Lower lobe of right lung (tissue), 2 donors: ENCODE measurements at places on chromosomes 13 and 19.
A peak's percentile ranks its signal among the peaks of the same experiment; 100 is the strongest.

GRCh38 chr19:5692723-5693194 is 2.7 kb downstream of the RPL36 start:
- DNase-seq, result no peak

GRCh38 chr19:343451-343931 is 1.1 kb downstream of the MIER2 start:
- no peak for DNase-seq

GRCh38 chr19:29098863-29099481 is 114.0 kb downstream of the UQCRFS1 start:
- DNase-seq, result peak; percentile 59

- no peak for DNase-seq
These were observed 477.3 kb downstream of the TSHZ3 start for GRCh38 chr19:30871979-30872378.

GRCh38 chr19:8518536-8518935 is 4.6 kb upstream of the ZNF414 start:
- no peak for DNase-seq

DNA sequence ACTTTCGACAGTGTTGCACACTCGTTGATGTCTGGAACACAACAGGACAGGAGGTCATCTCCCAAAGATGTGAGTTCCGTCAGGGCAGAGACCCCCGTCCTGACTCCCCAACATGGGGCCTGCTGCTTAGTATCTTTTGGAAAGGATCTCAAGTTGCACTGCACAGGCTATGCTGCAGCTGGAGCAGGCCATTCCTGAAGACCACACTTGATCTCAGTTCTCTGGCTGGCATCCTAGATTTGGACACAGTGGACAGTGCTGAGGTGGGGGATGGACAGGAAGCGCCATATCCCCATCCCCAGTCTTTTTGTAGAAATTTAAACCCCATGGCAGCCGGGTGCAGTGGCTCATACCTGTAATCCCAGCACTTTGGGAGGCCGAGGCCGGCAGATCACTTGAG is 5.9 kb downstream of the ADGRE2 start:
- DNase-seq, result no peak

DNA sequence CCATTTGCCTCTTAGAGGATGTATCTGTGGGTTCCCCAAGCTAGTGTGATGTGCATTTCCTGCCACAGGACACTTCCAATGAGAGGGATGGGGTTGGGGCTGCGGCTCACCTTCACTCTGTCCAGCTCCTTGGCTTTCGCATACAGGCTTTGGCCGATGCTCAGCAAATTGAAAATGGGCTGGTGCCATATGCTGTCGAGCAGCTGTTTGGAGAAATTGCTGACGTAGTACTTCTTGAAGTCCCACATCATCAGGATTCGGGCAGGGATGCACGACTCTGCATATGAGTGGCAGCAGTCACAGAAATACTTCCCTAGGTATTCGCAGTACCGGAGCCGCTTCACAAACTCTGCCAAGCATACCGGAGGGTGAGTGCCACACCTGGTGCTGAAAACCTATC is 37.0 kb downstream of the RUBCNL start:
- no peak for DNase-seq

GRCh38 chr13:65064967-65065366 is 2165.2 kb downstream of the PCDH9 start:
- no peak for DNase-seq

GRCh38 chr19:52070496-52070895 is 21.9 kb upstream of the ZNF432 start:
- DNase-seq, result no peak

DNA sequence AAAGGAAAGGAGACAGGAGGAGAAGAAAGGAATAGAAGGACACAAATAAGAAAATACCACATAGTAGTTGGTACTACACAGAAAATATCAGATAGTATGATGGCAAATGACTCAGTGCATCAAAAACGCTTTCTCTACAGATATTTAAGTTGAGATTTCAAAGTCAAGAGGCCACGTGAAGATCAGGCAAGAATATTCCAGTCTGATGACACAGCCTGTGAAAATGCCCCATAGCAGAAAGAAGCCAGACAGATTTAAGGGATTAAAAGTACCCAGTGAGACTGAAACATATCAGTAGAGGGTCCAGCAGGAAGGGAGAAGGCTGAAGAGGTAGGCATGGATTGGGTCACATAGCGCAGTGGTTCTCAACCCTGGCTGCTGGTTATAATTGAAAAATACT is 113.7 kb downstream of the VWA8 start:
- DNase-seq, result no peak

- no peak for DNase-seq
These were observed 16.5 kb downstream of the AP2S1 start for GRCh38 chr19:46834121-46834520.

- DNase-seq, result no peak
These were observed 3.7 kb downstream of the NAPA start for GRCh38 chr19:47511128-47511517.

DNA sequence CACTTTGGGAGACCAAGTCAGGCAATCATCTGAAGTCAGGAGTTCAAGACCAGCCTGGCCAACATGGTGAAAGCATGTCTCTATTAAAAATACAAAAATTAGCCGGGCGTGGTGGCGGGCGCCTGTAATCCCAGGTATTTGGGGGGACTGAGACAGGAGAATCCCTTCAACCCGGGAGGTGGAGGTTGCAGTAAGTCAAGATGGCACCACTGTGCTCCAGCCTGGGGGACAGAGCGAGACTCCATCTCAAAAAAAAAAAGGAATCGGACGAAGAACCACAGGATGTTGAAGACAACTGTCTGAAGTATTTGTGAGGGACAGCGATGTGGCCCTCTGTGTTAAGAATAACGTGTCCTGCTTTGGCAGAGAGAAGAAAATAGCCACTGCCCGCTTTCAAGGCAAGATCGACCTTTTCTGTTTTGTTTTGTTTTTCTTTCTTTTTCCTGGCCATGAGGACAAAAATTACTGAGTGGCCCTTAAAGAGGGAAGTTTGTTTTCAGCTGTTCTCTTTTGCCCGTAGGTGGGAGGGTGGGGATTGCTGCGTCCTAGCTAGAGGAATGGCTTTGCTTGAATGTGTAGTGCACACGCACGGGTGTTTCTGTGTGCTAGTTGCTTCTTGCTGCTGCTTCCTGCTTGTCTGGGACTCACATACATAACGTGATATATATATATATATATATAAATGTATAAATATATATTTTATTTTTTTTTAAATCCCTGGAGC is 6.2 kb upstream of the PRKCG start:
- DNase-seq, result no peak

DNA sequence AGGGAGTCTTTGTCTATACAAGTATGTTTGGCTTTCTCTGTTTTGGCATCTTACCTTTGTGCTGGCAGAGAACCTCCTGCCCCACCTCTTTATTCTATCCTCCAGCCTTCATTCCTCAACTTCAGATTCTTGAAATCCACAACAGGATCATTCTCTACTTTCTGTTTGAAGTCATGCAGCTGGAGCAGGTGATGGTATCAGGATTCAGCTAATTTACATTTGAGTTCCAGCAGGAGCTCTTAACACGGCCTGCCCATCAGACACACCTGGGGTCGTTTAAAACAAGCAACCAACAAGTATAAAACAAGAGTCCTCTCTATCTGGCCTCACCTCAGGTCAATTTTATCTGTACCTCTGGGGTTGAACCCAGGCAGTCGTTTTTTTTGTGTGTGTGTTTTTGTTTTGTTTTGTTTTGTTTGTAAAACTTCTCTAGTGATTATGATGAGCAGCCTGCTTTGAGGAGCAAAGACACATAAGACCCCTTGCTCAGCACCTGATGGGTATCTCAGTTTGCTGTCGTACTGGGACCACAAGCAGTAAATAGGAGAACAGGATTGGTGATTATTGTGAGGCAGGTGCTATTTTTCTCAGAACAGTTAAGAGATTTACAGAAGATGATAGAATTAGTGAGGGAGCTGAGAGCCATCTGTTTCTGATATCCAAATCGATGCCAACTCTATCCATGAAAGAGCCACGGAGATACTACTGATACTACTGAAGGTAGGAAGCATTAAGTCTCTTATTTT is 78.4 kb downstream of the GPC6 start:
- DNase-seq, result no peak

- no peak for DNase-seq
These were observed 10.9 kb upstream of the CERS1 start for GRCh38 chr19:18906605-18907519.

DNA sequence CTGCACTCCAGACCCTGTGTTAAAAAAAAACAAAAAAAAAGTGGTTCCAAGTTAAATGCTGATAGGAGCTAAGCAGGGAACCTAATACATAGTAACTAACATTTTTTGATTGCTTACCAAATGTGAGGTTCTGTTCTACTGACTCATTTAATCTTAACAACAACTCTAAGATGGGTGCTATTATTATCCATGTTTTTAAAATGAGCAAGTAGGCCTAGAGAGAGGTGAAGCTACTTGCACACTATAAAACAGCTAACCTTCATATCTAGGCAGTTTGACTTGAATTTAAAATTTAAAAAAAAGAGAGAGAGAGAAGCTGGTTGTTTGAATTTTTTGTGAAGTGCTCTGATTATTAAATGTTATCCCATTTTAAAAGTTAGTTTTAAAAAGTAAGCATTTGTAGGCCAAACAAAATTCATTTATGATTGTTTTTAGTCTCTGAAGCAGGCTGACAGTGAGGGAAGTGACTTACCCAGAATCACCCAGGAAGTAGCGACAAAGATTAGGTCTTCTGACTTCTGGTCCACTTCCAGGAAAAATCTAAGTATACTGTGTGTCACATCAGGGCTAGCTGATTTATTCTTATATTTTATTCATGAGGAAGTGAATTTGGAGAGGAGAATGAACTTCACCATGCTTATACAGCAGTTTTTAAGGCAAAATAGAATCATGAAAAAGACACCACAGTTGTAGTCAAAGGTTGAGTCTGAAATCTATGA is 2.4 kb downstream of the SIGLECL1 start:
- DNase-seq, result no peak
